ENCODE measurements at places on chromosomes 16 and 17.

- no peak for DNase-seq
Measured at GRCh38 chr17:79476074-79476652, 134.7 kb downstream of the RBFOX3 start.

DNA sequence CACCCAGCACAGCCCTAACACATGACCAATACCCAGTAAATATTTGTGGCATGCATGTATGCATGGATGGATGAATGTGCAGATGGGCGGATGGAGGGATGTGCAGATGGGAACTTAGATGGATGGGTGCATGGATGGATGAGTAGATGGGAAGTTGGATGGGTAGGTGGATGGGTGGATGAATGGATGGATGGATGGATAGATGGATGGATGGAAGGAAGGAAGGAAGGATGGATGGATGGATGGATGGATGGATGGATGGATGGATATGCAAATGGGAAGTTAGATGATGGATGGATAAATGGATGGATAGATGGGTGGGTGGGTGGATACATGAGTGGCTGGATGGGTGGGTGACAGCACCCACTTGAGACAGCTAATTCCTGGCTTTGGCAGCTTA is 193.2 kb upstream of the TNRC6C start:
- no peak for DNase-seq

DNA sequence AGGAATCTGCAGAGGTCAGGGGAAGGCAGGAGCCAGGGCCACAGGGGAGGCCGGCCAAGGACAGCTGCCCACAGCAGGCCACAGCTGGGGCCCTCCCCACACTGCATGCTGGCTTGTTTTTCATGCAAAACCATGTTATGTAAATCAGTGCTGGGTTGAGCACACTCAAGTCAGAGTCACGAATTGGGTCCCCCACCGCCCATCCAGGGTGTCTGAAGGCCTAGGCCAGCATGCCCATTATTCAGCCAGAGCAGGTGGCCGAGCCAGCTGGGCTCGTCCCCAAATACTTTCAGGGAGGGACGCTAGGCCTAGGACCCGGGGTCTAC is 51.2 kb upstream of the TOB1 start:
- DNase-seq = no peak

DNA sequence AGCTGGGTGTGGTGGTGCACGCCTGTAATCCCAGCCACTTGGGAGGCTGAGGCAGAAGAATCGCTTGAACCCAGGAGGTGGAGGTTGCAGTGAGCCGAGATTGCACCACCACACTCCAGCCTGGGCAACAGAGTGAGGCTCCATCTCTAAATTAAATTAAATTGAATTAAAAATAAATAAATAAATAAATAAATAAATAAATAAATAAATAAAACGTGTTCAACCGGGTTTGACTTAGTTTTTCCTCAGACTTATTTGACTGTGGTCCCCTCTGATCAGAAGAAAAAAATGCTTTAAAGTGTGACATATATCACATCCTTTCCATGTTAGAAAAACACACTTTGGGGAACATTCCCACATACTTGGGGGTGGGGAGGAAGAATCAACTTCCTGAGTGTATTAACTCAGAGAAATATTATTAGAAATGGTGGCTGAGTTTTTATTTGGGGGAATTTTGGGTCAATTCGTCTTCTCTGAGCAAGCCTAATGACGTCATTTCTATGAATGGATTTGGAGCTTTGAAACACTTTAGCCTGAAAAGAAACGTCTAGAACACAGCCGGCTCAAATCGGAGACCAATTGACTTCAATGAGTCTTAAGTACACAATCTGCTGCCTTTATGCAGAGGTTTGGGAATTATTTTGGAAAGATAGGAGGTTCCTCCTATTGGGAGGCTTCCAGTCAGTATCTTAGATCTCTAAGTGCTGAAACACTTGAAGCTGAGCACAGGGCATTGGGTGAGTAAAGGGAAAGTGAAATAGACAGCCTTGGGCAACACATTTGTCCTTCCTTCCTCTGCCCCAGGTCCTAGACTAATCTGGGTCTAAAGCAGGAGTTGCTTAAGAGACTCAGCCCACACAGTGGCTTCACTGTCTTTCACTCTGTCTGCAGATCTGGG is 132.6 kb downstream of the PITPNC1 start:
- DNase-seq = no peak

DNA sequence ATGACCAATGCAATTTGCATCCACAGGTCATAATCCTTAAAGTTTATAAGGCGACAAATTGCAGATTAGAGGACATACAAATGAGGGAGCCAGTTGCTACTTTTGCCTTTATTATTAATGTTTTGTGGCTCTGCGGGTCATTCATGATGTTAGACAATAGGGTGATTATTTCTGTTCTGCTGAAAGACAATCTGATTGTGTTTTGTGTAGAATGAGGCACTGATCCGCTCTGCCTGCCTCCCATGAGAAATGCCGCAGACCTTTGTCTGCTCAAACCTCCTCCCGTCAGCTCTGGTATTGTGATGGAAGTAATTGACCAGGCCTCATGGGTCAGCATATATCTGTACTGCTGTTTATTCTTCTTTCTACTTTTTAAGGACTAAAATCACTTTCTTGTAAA is 224.9 kb downstream of the PRKCA start:
- no peak for DNase-seq

GRCh38 chr17:53039981-53040380 is 782.7 kb upstream of the KIF2B start:
- DNase-seq = no peak

- DNase-seq = no peak
Measured at GRCh38 chr17:55830699-55831471, 80.0 kb downstream of the PCTP start.

- DNase-seq = peak; percentile 57
Measured at GRCh38 chr17:21002309-21003006, 40.4 kb downstream of the USP22 start.

- no peak for DNase-seq
Measured at GRCh38 chr16:57826706-57827625, 24.7 kb upstream of the KIFC3 start.

GRCh38 chr16:27775254-27775653 is 225.3 kb downstream of the KATNIP start:
- peak; percentile 16 for DNase-seq

GRCh38 chr17:76260669-76261068 is 4.5 kb upstream of the UBALD2 start:
- no peak for DNase-seq

- no peak for DNase-seq
Measured at GRCh38 chr16:85259832-85260167, 147.5 kb upstream of the CIBAR2 start.

DNA sequence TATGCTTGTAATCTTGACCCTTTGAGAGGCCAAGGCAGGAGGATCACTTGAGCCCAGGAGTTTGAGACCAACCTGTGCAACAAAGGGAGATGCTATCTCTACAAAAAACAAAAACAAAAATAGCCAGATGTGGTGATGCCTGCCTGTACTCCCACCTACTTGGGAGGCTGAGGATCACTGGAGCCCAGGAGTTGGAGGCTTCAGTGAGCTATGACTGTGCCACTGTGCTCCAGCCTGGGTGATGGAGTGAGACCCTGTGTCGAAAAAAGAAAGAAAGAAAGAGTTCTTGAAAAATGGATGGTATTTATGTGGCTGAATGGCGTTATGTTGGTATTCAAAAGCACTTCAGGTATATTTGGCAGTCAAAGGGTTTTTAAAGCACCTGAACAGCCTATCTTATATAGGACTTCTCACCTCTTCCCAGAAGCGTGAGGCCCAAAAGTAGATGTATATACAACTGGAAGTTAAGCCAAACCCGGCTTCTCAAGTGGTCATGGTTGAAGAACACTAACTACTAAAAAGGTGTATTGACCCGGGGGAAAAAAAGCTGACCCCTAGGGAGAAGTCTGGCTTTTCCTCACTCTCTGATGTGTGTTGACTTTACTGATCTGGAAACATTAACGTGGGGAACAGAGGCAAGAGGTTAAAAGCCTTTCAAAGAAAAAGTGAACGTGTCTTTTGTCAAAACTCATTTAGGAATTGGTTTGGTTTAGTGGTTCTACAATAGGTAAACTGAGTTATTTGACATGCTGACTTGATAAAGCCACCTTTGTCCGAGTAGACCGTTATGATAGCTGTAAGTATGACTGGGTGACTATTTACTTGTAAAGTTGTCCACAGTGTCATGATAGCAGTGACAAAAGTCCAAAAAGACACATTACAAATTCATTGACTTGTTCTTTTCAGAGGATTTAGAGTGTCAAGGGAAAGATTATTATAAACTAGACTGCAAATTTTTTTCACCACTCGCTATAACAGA is 183.4 kb downstream of the IRX3 start:
- DNase-seq = no peak

GRCh38 chr16:68539711-68540239 is 684 bp downstream of the ZFP90 start:
- DNase-seq = peak; percentile 63

DNA sequence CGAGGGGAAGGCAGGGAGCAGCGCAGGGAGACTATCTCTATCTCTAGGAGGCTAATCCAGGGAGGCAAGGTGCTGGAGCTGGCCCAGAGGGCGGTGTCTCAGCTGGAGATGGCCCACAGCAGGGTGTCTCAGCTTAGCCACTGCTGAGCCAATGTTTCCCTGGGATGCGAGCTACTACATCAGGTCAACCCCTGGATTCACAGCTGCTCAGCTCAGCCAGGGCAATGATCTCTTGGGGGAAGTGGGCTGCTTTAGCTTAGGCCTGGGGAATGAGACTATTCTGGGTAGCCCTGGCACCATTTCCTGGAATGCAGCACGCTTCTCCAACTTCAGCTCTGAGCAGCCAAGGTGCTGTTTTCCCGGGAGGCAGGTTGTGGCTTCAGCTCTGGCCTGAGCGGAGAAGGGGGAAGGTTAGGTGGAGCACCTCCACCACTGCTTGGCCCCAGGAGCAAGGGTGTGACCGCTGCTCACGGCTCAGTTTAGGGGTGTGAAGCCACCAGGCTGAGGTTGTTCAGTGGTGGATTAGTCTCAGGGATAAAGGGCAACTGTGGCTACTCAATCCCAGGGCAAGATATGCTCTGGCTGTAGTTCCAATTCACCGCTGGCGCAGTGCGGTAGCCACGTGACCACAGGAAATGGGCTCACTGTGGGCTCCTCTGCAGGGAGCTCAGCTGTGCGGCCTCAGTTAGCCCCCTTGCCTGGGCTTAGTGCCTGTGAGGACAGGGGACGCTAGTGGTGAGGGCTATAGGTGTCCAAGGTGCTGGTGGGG is 5.2 kb upstream of the PRSS21 start:
- no peak for DNase-seq

GRCh38 chr16:67632415-67633172 is 12.3 kb upstream of the CARMIL2 start:
- DNase-seq = no peak

DNA sequence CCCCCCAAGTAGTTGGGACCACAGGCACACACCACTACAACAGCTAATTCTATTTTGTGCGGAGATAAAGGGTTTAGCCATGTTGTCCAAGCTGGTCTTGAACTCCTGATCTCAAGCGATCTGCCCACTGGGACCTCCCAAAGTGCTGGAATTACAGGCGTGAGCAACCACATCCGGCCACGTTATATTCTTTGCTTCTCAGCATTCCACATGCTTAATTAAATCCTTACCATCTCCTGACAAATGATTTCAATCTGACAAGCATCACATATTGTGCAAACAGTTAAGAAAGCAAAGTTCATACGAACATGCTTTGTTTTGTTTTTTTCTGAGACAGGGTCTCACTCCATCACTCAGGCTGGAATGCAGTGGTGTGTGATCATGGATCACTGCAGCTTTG is 18.2 kb downstream of the HIGD1B start:
- DNase-seq = no peak
